ENCODE measurements at places on chromosomes 6 and 20.

DNA sequence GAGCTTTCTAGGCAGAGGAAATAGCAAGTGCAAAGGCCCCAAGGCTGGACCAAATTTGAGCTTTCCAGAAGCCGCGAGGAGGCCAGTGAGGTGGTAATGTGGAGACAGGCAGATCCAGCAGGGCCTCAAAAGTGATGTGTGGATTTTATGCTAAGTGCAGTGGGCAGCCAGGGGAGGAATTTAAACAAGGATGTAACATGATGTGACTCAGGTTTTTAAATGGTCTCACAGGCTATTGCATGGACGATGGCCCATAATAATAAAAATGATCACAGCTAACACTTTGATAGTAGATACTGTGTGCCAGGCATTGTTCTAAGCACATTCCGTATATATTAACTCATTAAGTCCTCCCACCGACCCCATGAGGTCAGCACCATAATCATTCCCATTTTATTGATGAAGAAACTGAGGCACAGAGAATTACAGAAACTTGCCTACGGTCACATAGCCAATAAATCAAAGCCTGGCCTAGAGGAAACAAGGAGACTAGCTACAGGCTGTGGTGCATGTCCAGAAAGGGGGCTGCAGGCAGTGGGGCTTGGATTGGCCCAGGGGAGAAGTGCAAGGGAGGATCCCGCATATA lies 18.0 kb upstream of the PREX1 start:
- DNase-seq = no peak

DNA sequence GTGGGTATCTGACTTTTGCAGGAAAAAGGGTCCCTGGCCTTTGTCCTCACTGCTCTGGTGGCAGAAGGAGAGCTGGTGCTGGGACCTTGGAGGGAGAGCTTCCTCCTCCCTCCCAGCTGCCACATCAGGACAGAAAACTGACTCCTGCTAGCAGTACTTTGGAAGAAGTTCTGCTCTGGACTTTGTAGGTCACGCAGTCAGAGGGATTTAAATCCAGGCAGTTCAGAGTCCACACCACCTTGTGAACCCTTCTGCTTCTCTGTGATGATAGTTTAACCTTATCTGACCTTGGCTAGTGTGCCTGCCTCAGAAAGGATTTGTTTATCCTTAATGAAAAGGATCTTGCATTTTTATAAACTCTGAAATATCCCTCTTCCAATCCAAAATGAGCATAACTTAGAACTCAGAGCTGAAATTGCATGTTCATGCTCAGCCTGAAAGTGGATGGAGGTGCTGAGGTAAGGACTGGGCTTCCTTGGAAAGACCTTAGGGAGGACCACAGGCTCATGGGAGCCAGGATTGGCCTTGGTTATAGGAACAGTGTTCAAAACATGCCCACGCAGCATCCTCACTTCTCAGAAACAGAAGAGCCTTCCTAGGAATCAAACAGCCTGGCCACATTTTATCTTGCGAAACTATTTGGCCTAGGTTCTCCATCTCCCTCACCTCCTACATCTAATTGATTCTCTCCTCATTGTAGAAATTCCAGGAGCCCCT lies 123.9 kb upstream of the SASH1 start:
- DNase-seq = no peak

DNA sequence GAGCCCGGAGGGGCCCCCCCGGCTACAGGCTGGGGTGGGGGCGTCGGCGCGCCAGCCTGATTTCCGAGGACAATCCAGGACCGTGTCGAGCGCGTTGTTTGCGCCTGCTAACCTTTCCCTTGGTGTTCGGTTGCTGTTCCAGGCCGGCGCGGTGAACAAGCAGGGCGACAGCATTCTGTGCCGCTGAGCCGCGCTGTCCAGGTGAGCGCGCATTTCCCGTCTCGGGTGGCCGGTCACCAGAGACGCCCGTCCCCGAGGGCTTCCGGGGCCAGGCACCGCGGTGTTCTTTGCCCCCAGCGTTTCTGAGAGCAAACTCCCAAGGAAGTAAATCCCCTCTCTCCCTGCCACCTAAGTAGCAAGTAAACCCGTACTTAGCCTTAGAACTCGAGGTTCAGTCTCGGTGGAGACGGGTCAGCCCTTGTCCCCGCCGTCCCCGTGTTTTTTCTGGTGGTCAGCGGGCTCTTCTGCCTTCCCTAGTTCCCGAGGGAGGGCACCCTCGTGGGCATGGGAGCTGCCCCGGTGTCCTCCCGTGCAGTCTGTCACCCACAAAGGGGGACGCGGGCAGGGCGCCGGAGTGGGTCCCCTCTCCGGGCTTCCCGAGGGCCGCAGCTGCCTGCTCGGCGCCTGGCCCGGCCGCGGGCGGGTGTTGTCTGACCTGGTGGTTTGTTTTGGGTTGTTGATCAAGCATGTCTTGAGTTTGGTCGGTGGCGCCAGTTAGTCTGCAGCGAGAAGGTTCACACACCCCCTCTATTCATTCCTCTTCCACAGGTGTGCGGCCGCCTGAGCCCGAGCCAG lies 1.5 kb downstream of the ID4 start:
- DNase-seq = peak; percentile 75

DNA sequence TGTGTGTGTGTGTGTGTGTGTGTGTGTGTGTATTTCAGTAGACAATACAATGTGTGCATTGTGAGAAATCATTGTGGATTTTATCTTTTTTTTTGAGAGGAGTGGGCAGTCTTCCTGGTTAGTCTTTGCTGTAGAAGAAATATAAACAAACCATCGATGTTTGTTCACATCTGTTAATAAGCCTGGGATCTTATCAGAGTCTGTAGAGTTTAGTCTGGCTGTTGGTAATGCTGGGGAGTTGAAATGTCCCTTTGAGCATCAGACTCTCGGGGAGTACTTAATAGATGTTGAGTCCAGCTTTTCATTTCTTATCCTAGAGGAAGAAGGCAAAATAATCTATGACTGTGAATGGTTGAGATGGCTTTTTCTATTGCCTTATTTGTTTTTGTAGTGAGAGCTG lies 96.6 kb upstream of the SUPT3H start:
- no peak for DNase-seq

DNA sequence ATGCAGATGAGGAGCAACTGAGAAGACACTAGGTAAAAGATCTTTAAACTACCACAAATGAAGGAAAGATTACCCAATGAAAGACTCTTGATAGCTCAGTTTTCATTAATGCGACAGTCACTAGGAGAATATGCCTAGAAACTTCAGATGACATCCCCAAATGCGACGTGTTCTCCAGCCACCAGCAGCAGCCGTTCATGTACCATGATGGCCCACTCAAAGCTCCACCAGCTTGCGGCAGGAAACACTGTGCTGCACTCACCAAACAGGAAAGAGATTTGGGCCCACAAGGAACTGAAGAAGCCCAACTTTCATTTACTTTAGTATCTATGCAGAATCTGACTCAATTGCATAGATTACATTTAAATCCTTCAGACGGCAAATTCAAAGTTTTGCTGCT lies 7.5 kb downstream of the DIDO1 start:
- DNase-seq = no peak

DNA sequence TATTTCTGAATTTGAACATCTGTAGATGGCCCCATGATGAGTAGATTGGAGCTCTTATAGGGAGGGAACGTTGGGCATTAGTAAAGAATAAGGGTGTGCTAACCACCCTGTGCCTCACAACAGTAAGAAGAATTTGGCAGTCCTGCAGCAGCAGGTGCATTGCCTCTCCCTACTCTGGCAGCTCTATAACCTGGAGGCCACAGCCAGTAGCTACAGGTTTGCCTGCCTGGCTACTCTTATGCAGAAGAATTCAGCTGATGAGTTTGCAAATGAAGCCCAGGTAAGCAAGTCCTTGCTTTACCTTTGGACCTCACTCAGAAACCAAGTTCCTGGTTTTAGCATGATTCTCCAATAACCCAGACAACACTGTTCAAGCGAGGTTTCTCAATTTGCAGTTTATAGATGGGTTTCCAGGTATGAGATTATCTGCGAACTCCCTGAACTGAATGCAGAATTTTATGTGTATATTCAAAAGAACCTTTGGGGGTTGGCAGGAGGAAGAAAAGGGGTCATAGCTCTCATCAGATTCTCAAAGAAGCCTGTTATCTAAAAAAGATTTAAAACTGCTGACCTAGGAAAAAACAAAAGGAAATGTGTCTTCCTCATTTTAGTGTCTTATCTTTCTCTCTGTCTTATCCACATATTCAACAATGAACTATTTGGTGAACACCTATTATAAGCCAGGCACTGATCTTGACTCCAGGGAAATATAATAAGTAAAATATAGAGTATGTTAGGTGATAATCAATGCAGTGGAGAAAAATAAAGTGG lies 18.9 kb downstream of the TREML1 start:
- no peak for DNase-seq

DNA sequence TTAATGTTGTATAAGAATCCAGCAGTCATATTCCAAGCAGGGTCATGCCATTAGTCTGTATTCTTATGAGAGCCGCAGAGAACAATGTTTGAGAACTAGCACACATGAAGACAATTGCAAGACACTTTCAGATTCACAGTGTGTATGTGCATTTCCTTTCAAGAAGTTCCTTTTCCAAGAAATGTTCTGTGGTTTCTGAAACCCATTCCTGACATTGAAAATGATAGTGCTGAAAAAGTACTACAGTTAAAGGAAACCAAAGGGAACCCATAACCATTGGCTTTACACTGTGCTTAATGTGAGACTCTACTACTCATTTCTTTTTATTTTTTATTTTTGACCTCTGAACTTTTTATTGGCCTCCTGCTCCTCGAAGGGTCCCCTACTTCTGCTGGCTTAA lies 4.2 kb upstream of the CALHM6 start:
- DNase-seq = no peak

- no peak for DNase-seq
Measured at GRCh38 chr20:896501-897025, 19.6 kb downstream of the ANGPT4 start.

GRCh38 chr6:106051226-106051625 lies 34.9 kb upstream of the PRDM1 start:
- peak; percentile 54 for DNase-seq

DNA sequence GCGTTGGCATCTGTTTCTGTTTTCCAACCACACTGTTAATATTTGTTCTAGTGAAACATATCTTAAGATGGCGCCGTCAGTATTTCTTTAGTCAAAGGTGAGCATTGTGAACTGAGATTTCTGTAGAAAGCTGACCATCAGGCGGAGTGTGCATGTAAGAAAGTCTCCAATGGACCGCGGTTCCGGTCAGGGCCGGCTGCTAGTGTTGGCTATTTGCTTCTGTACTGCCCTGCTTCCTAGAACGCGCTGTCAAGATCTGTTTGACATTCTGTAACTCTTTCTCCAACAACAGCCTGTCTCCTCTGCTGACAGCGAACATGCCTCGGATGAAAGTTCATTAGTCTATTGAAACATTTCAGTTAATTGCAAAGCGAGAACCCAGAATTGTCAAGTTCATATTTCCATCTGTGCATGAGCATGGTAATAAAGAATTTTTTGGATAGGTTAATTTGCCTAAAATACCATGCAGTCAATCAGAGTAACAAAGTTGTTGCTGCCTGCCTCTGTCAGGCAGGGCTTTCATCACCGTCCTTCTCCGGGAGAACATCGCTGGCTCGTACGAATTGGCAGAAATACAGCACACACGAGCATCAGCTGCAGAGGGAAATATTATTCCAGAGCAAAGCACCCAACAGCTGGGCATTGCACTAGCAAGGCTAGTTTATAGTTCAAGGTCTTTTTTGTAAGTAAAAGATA lies 369.1 kb downstream of the CDH4 start:
- DNase-seq = no peak

DNA sequence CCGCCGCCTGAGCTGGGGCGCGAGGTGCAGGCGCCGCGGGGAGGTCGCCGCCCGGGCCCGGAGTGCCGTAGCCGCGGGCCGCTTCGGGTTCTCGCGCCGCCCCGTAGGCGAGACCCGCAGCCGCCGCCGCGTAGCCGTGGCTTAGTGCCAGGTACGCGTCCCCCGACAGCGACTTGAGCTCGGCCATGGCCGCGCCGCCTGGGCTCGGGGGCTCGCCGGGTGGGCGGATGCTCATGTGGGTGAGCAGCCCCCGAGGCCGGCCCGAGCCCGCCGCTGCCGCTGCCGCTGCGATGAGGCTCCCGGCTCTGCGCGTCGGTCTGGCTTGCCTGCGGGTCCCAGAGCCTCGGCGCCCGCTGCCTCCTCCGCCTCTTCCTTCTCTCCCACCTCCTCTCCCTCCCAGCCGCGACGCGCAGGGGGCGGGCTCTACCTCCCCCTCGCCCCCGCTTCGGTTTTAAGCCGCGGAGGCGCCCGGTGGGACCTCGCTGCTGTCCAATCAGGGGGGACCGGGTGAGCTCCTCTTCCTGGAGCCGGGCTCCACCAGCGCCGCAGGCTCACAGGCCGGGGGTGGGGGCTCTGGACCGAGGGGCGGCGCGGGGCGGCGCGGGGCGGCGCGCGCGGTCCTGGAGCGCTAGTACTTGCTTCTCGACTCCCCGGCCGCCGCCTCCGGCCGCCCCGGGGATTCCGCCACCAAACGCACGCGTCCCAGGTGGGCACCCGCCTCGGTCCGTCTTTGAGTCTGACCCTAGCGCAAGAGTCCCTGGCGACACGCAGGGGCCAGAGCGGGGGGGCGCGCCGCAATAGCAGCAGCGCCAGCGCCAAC lies at the start of gene BHLHE23:
Gene BHLHE23, minus strand, starts transcription at position 425 of the 820 bp plus-strand sequence. Its CDS starts 190 bp downstream, at position 235.
- peak; percentile 84 for DNase-seq

Data from ecto neural progenitor cell (in vitro differentiated cells).